HFF-Myc (cell line): ENCODE measurements at places on chromosomes 5 and 9.

DNA sequence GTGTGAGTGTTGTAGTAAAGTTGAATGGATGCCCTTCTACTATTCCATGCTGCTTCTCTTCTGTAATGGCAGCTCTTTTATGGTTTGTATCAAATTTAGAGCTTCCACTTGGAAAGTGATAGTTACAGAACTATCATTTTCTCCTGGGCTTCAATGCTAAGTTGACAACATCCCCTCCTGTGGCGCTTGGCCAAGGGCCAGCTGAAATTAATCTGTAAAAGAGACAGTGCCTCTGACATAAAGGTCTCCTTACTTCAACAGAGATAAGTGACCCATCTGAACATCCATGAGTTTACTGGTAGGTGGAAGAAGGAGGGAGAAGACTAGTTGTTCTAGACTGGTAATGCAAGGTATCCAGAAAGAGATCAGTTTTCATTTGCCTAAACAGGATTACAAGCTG, 39.7 kb downstream of the CHSY3 start:
- no peak for DNase-seq

- DNase-seq: no peak
These were observed 175.2 kb downstream of the GAPVD1 start for GRCh38 chr9:125436613-125437443.

GRCh38 chr5:151219789-151220188, 4.1 kb downstream of the CCDC69 start:
- DNase-seq: no peak

GRCh38 chr5:57976506-57976905, 483.4 kb downstream of the PLK2 start:
- DNase-seq: no peak

- DNase-seq: no peak
These were observed 613.1 kb downstream of the EBF1 start for GRCh38 chr5:158486566-158486965.

DNA sequence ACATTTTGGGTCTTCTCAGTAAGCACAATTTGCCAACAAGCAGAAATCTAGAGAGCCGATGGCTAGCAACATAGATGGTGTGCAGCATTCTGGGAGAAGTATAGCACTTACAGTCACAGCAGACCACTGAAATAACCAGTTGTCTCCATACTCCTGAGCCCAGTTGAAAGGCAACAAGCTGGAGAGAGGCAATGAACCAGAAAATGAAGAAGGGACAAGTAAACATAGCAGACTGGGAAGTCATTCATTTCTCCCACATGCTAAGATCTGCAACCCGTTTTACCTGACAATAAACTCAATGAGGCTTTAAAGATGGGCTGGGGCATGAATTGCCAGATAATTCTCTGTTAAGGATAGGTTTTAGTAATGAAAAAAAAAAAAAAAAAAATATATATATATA, 575.6 kb upstream of the GRAMD2B start:
- no peak for DNase-seq

DNA sequence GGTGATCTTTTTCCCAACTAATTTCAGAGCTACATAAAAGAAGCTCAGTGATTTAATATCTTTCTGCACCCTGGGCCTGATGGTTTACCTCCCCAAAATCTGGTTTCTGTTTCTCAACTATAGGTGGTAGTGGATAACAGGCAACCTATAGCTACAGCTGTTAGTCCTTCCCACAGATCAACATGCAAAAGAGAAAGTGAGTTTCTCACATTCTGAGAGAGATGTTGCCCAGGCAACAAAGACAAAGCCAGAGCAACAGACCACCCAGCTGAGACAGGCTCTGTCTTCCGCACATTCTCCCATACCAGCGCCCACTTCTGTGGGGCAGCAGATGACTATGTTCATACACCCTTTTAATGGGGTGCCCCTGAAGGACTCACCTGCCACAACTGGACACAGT, 40.7 kb upstream of the PPP2R2B start:
- no peak for DNase-seq

DNA sequence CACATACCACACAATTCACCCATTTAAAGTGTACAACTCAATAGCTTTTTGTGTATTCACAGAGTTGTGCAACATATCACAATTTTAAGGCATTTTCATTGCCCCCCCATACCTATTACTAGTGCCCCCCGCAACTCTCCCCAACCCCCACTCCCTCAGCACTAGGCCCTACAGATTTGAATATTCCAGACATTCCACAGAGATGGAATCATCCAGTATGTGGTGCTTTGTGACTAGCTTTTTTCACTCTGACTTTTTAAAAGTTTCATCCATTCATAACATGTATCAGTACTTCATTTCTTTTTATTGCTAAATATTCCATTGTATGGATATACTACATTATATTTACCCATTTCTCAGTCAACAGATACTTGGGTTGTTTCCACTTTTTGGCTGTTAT, 102.9 kb upstream of the LRRTM2 start:
- DNase-seq: no peak

- no peak for DNase-seq
These were observed 1118.5 kb downstream of the PTPRD start for GRCh38 chr9:9494336-9494735.

- no peak for DNase-seq
These were observed 495.1 kb upstream of the DAB2 start for GRCh38 chr5:39919876-39920275.

- no peak for DNase-seq
These were observed 92.2 kb upstream of the IL33 start for GRCh38 chr9:6123416-6123815.

DNA sequence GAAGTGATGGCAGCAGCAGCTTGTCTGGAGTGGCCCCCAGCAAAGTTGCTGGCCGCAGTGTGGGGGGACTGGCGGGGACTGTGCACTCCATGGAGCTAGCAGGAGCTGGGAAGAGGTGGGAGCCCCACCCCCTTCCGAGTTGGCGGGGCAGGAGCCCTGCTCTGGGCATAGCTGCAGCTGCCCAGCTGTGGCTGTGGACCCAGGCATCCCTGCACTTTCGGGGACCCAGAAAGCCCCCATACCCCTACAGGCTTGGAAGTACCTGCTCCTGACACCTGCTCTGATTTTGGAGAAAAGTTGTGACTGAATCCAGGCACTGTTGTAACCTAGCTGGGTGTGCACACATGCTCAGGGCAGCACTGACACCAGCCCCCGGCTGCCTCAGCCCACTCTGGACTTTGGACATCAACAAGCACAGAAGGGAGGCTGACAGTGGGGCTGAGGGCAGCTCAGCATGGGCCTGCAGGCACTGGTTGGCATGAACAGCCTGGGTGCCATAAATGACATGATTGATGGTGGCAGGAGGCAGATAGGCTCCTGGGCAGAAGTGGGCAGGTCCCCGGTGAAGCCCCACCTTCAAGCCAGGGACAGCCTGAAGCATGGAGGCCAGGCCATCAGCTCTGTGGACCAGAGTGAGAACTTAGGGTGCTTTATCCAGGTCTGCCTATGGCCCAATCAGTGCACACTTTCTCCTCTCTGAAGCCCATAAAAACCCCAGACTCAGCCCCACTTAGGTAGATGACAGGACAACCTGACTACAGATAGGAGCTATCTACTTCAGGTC, 12.6 kb downstream of the LMBRD2 start:
- DNase-seq: no peak

DNA sequence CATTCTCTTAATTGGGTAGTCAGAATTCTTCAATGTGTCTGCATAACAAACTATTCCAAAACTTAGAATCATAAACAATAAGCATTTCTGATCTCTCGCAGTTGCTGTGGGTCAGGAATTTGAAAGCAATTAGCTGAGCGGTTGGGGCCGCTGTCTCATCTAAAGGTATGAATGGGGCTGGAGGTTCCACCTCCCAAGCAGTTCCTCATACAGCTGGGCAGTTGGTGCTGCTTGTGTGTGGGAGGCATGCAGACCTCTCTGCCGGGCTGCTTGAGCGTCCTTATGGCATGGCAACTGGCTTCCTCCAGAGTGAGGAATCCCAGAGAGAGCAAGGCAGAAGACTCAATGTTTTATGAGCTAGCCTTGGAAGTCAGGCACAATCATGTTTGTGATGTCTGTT, 30.2 kb upstream of the SEMA4D start:
- DNase-seq: no peak

DNA sequence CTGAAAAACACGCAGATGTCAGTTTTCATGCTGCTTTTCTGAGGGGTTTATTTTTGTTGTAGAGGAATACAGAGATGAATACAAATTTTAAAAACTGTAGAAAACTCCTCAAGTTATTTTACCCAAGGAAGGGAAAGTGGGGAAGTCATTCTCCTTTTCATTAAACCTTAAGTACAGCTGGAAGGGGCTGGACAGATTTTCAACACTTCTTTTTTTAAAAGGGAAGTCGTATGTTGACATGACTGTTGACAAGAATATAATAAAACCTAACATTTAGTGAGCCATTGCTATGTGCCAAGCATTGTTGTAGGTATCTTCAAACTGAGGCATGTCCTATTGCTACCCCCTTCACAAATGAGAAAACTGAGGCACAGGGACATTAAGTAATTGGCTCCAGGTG, 235.7 kb upstream of the ELL2 start:
- no peak for DNase-seq

- no peak for DNase-seq
These were observed 36.2 kb upstream of the ANKRD55 start for GRCh38 chr5:56269216-56269927.

DNA sequence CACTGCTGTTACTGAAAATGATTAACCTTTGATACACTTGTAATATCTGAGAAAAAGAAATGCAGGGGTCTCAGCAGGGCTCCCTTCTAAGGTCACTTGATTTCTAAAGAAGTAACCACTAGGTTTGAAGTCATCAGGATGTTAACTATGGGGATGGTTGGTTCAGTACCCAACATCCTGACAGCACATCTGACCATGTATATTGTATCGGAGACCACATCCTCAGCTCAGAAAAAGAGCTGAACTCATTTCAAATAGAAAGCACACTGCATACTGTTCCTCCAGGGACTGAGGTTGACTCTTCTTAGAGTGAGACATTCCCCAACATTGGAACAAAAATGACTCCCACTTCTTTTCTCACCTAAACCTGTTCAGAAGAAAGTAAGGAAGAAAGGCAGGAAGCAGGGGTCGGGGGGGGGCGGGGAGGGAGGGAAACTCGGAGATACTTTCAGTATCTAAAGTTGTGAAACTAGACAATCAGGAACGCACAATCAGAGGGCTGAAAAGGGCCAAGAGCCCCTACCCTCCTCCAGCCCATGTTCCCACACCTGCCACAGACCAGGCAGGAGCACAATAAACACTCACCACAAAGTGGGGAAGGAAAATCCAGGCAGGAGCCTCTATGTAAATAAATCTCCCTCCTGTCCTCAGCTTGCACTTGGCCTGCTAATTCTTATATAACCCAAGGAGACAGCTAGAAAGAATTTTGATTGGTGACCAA, 730 bp upstream of the GZMA start:
- DNase-seq: no peak

DNA sequence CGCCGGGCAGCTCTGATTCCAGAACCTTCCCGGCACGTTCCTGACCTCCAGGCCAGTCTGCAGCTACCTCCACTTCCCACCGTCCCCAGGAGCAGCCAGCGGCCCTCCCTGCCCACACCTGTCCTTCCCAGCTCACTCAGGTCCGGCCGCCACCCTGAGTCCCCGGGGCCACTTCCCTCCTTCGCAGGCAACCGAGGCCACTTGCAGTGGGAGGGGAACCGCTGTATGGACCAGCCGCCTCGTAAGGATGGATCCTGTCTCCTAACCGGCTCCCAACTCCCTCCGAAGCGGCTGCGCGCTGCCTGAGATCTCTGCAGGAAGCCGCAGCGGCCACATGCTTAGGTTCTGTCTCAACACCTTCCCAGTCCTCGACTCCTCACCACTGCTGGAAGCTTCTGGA, 7.5 kb downstream of the TMEM250 start:
- DNase-seq: no peak

DNA sequence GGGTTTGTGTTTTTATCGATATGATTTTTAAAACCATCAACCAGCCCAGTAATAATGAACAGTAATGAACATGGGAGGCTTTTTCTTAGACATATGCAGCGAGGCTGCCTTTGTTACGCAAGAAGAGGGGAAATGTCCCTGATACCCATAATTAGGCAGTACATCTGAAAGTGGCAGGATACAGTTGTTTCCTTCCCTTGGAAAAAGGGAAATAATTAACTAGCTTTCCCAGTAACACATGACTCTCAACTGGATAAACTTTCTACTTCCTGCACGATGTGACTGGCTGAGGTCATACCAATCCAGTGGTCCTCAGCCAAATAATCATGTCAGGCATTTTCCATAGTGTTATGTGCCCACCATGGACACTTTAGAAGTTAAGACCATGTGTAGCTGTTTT, 431.6 kb upstream of the C9orf72 start:
- DNase-seq: no peak

DNA sequence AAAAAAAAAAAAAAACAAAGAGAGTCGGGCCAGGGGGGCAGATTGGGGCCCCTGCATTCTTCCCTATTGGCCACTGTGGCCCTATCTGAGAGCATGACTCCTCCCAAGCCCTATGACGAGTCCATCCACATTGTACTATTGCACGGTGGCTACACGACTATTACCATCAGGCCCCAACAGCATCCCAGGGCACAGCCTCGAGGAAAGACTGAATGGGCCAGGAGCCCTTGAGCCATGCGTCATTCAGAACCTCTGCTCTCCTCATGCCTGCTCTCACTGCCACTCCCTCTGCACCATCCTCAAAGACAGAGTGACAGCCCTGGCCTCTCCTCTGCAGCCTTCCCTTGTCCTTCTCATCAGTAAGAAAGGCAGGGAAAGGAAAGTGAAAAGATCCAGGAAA, 20.2 kb upstream of the ORM1 start:
- DNase-seq: no peak

GRCh38 chr5:122500245-122501088, 188.4 kb downstream of the SNCAIP start:
- DNase-seq: peak; percentile 47

GRCh38 chr9:94866770-94867169, 140.3 kb downstream of the AOPEP start:
- DNase-seq: no peak

- no peak for DNase-seq
These were observed 32.7 kb upstream of the TLR4 start for GRCh38 chr9:117671468-117671867.

DNA sequence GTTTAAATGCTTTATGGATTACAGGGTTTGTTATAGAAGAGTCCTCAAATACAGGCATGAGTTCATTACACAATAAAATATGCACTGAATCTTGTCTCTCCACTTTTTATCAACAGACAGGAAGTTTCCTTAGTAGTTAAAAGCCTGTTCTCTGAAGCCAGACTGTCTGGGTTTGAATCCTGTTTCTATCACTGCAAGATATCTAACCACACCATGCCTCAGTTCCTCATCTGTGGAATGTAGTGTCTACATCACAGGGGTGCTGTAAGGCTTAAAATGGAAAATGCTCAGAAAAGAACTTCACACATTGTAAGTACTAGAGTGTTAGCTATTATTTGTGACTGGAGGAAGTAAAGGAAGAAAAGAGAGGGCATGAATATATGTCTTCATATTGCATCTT, 9.3 kb downstream of the LIX1 start:
- no peak for DNase-seq

GRCh38 chr9:88433583-88434255, 45.5 kb downstream of the SPIN1 start:
- peak; percentile 24 for DNase-seq

GRCh38 chr5:122099060-122099790, 21.2 kb upstream of the LOX start:
- no peak for DNase-seq

- no peak for DNase-seq
These were observed 501.5 kb downstream of the DMAC1 start for GRCh38 chr9:7298123-7298522.
